ENCODE measurements at places on chromosomes 5 and 9. TPM values are rescaled to one million over a fixed set of nuclear protein-coding genes. Genes with fewer than 3 reads are reported as not detected.

Gene RIGI
- 9.2 TPM for total RNA-seq

Gene TRIM36
- total RNA-seq, result 18.9 TPM

DNA sequence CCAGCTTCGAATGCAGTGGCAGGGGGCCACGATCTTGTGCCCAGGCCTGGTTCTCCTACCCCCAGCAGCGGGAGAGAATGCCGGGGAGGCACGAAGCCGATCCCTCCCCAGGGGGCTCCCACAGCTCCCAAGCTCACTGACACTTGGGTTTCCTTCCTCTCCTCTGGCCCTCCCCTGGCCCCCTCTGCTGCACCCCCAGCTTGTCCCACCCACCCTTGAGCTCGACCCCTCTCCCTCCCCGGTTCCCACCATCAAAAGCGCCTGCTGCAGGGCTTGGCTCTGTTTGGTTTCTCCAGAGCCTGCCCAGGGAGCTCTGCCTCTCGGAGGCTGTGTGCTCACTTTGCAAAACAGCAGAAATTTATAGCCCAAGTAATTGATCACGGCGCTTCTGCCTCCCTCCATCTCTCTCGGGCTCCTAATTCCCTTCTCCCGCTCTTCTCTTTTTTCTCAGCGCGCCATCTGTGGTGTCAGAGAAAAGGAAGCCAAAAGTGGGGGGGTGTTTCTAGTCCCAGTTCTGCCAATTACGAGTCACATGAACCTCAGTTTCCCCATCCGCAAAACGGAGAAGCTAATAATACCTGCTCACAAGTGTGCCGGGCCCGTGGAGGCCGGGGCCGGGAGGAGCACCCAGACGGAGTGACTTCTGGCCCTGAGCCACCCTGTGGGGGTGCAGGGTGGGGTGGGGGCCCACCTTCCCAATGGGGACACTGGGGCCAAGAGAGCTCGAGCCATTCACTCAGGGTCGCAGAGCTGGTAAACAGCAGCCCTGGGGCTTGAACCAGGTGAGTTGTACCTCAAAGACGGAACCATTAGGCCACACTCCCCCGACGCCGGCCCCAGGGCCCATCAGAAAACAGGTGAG lies 141.2 kb upstream of the IER5L start:
- no peak for DNase-seq

GRCh38 chr9:18357321-18357720 lies 116.6 kb upstream of the ADAMTSL1 start:
- no peak for DNase-seq

DNA sequence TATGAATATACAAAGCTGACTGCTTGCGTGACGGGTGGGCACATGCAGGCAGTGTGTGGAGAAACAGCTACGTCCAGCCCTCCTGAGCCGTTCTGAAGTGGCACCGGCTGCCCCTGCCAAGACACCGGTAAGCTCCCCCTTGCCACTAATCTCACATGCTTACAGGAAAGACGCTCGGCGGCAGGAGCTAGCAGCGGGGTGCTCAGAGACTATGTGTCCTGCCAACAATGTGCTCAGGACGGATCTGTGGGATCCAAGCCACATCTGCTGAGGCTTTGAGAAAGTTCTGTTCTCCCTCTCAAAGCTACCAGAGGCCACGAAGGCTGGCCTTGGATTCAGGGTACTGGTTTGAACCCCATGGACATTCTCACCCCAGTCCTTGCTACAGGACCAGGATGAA lies 157.2 kb upstream of the PHYKPL start:
- DNase-seq, result no peak
